ENCODE measurements at places on chromosomes 7 and 10.

GRCh38 chr10:873020-873419 is 58.5 kb downstream of the LARP4B start:
- DNase-seq: no peak

DNA sequence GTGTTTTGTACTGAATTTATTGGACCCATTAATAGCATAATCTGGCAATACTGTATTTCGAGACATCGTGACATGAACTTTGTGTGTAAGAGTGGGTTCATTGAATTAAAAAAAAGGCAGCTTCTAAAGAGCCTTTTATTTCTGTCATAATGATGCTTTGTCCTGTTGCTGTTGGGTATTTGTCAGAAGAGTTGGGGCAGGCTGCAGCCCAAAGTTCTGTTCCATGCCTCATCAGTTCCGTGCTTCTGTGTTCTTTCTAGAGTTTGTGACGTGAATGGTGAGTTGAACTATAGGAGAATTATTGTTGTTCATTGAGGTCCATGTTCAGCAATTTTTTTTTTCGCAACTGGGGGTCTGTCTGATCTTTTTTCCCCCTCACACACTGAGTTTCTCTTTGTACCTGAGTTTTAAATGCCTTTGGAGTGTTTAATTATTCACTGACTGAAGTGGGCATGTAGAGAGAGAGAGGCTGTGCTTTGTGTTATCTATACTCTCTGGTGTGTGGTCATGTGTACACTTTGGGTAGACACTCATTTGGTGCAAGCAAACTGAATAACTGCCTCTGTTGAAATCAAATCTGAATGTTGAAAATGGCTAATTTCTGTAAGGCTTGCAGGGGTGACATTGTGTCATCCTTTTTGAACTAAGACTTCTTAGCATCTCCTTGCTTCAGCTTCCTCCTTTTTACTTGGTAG is 69.8 kb downstream of the ADD3 start:
- no peak for DNase-seq

DNA sequence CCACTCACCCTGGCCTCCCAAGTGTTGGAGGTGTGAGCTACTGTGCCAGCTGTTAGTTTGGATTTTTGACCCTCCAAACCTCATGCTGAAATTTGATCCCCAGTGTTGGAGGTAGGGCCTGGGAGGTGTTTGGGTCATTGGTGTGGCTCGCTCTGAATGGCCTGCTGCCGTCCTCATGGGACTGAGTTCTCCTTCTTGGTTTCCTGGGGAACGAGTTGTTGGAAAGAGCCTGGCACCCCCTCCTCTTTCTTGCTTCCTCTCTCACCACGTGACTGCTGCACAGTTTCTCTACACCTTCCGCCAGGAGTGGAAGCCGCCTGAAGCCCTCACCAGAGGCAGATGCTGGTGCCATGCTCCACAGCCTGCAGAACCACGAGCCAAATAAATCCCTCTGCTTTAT is 253.5 kb downstream of the PHTF2 start:
- peak; percentile 63 for DNase-seq

DNA sequence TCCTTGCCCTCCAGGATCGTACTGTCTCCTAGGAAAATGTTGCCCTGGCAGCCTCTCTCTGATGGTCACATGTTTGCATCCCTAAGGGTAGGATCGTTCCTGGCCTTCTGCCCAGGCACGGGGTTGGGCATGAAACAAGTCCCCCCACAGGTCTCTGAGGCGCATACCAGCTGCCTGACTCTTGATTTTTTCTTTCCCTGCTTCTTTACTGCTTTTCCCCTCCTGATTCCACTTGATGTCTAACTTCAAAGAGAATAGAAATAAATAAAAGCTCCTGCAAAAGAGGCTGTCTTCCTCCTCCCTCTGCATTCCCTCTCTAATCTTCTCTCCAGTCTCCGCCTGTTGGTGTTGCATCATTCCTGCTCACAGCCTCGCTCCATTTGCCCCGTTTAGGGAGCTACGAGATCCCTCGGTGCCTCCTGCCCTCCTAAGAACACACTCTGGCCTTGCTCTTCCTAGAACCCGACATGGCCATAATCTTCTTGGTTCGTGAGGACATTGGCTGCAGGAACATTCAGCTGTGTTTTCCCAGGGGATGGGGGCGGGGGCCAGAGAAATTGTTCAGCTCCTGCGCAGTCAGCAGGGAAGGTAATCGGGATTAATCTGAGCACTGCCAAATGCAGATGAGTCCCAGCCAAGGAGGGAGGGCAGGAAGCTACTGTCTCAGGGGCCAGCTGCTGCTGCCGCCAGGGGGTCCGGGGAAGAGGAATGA is 26.0 kb downstream of the LEP start:
- peak; percentile 73 for DNase-seq

DNA sequence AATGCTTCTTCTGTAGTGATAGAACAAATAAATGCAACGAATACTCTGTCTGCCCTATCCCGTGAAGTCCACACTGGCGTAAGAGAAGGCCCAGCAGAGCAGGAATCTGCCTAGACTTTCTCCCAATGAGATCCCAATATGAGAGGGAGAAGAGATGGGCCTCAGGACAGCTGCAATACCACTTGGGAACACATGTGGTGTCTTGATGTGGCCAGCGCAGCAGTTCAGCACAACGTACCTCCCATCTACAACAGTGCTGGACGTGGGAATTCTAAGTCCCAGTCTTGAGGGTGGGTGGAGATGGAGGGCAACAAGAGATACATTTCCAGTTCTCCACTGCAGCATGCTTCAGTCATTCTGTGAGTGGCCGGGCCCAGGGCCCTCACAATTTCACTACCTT is 45.8 kb downstream of the FIGNL1 start:
- no peak for DNase-seq

GRCh38 chr7:70805360-70805759 is 326.6 kb upstream of the GALNT17 start:
- DNase-seq: no peak

DNA sequence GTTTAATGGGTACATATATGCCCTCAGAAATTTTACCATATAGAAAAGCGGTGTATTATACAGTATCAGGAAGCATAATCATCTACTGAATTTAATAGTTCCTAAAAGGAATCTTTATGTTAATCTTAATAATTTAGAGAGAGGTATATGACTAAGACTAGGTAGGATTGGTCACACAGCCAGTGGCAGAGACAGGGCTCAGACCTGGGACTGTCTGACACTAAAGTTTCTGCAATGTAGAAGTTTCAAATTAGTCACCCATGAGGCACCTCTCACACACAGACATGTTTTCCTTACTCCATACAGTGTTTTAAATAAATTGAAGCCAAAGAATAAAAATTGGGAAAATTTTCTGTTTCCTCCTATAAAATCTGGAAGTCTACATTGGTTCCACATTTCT is 72.8 kb upstream of the ADRA2A start:
- no peak for DNase-seq

- no peak for DNase-seq
Measured at GRCh38 chr7:137888241-137888640, 41.5 kb upstream of the DGKI start.

DNA sequence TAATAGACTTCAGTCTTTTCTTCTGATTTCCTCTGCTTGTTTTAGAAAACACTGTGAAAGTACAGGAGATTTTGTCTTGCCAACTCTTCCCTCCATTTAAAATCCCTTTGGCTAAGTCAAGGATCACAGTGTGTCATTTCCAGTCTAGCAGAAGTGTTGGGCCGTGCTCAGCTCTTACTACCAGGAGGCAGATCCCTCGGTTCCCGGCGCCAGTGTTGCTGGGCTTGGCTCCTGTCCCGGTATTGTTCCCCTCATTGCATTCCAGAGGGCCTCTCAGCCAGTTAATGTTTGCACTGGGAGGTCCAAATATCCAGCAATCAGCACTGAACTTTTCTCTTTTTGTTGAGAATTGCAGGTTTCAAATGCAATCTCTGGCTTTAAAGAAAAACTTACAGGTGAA is 612.1 kb upstream of the MGMT start:
- DNase-seq: peak; percentile 76

- DNase-seq: no peak
Measured at GRCh38 chr7:63071396-63071795, 927.3 kb upstream of the ZNF722 start.

DNA sequence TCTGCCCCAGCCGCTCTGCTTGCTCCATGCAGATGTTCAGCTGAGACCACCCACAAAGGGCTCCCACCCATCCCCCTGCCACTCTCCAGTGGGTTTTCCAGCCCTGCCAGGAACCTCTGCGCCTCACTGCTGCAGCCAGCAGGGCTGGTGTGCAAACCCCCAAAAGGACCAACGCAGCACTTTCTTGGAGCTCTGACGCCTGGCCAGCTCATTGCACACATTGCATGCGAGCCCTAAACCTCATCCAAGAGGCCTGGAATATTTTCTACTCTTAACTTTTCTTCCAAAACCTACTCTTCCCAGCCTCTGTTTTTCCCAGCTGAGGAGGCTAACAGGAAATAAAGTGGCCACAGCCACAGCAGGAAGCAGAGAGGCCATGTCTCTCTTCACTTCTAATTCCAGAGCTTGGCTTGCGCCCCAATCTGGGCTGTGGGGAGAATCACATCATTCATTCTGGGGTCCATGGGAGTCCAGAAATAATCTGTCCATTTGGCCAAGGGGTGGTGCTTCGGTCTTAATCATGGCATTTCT is 4.6 kb upstream of the FAM170B start:
- no peak for DNase-seq

DNA sequence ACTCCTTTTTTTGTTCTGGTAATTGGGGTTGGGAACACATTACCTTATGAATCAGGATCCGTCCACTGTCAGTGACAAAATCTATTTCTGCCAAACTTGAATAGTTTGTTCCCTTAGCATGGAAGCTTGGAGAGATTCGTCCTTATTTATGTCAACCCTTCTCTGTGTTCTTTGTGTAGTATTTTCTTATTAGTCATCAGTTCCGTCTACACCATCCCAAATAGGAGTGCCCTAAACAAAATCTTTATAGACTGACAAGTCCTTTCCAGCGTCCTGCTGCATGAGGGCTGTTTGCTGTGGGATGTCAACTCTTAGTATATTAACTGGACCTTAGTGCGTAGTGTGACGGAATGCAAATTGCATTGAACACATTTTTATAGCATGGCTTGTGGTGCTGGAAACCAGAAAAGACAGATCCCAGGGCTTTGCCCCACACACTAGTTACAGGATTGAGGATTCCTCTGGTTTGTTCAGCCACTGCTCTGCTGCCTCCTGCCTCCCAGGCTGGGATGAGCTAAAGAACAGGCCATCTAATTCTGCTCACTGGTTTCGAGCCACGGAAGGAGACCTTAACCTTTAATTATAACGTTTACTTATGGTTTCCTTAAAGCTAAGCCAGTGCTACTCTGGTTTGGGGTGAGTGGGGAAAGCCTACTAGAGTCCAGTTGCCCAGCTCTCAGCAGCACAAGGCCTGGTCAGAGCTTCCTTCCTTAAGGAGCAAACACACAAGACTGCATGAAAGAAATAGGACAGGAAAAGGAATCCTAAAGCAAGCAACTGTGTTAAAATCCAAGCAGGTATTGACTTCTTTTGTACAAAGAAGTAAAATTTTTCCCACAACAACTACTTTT is 194.4 kb downstream of the CCSER2 start:
- DNase-seq: no peak

GRCh38 chr7:15489383-15489782 is 72.4 kb downstream of the AGMO start:
- no peak for DNase-seq

GRCh38 chr7:11665357-11665756 is 166.6 kb downstream of the THSD7A start:
- DNase-seq: no peak

GRCh38 chr10:114624951-114625780 is 32.9 kb downstream of the ABLIM1 start:
- DNase-seq: no peak
